CD4-positive, alpha-beta T cell treated with Interferon gamma for 1 hour (primary cell): ENCODE measurements at places on chromosomes 13 and 19.

DNA sequence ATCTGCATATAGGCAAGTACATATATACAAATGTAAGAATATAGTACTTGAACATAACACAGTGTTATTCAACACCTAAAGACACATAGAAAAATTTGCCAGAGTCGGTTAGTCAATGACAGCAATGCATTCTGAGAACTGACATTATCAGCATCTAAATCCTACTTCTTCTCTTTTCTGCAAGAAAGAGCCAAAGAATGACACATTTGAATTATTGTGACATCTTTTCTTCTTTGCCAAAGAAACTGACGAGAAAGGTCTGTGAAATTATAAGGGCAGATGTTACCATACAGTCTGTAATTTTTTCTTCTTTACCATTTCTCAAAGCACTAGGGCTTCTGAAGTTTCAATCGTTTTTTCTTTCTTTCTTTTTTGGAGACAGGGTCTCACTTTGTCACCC, 350.9 kb upstream of the NBEA start:
- DNase-seq: no peak

DNA sequence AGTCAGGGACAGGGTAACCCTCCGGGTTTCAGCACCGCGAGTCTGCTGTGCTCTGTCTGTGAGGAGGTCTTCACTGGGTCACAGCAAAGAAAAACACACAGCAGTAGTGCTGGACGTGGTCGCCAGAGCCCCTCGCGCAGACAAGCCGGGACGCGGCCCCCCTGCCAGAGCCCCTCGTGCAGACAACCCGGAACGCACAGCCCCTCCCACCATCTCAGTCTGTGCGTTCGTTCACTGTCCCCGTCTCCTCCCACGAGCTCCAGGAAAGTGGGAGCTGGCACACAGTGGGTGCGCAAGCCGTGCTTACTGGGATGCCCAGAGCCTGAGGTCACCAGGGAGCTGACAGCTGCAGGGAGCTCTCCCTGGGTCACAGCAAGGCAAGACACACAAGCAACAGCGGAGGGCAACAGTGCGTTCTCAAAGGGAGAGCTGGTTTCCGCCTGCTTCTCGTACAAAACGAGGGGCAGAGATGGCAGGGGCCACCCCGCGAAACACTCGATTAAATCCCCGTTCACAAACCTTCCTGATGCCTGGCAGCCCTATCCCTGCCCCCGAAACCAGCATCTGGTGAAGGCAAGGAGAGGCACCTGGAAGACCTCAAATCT, 3.2 kb upstream of the PLPP2 start:
- no peak for DNase-seq

DNA sequence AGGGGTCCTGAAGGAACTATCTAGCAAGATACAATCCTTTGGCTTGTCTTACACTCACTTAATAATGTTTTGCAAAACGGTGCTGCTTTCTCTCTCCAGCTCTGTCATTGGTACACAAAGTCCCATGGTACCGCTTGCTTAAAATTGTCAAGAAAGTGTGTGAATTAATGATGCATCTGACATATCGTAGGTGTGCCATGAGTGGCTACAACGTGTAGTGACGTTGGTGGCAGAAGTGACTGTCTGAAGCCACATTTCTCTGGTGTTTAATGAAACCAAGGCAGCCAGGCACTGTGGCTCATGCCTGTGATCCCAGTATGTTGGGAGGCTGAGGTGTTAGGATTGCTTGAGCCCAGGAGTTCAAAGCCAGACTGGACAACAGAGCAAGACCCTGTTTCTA, 2.6 kb downstream of the HSH2D start:
- DNase-seq: no peak

- DNase-seq: no peak
Observed at GRCh38 chr13:43545317-43545874, 241.4 kb downstream of the ENOX1 start.

- DNase-seq: no peak
Observed at GRCh38 chr13:23516190-23516589, 54.0 kb upstream of the TNFRSF19 start.

- DNase-seq: peak; percentile 12
Observed at GRCh38 chr13:78601124-78601873, 2.1 kb downstream of the POU4F1 start.

DNA sequence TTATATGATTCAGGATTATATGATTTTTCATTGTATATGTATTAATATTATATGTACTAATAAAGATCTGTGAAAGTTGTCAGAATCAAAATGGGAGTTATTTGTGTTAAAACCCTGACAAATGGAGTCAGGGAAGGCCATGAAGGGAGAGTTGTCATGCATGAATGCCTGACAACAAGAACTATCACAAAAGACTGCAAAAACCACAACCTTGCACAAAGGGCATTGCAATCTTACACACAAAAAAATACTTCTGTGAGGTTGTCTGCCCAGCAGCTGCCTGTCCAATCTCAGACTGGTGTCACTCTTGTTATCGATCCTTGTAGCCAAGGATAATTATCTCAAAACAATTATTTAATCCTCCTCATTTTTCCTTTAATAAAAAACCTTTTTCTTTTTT, 21.2 kb upstream of the RBM26 start:
- no peak for DNase-seq

- DNase-seq: no peak
Observed at GRCh38 chr13:50323440-50324065, 308.3 kb downstream of the KCNRG start.

- DNase-seq: no peak
Observed at GRCh38 chr19:38725469-38726283, 18.6 kb downstream of the CAPN12 start.

- DNase-seq: no peak
Observed at GRCh38 chr13:112943309-112944125, 25.5 kb upstream of the MCF2L start.

- no peak for DNase-seq
Observed at GRCh38 chr13:48318821-48319511, 15.4 kb downstream of the RB1 start.

- DNase-seq: no peak
Observed at GRCh38 chr19:35514282-35514809, 897 bp upstream of the DMKN start.

DNA sequence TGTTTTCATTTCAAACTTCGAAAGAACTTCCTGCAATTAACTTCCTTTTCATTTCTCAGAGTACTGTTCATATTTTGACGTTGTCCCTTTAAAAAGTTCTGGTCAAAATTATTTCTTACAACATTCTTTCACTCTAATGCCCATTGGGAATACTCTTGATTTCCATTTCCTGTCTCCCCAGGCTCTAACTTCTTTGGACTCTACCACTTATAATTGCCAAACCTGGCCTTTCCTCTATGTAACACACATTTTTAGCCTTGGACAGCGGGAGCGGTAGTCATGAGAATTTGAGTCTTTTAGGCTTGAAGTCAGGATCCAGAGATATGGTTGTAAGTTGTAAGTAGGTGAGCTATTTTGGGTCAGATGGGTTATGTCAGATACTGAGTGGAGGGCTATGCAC, 163.5 kb upstream of the SPRY2 start:
- DNase-seq: no peak

DNA sequence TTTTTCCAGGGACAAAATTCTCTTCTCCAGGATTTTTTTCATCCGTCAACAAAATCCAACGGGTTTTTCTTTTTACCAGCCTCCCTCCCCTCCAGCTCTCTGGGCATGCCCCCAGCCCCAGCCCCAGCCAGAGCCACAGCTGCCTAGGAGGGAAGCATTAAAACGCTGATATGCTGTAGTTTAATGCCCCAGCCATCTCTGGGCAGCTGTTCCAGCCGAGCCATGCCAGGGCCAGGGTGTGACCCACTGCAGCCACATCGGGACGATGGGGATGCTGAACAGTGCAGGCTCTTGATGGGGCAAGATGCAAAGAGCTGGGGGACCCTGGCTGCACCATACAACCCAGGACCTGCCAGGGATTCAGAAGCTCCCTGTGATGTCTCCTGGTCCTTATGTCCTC, 32.1 kb downstream of the TSHZ3 start:
- DNase-seq: no peak
